ENCODE measurements at places on chromosomes 3 and 15.

- no peak for DNase-seq
Measured at GRCh38 chr15:81080996-81081395, 53.1 kb upstream of the CFAP161 start.

DNA sequence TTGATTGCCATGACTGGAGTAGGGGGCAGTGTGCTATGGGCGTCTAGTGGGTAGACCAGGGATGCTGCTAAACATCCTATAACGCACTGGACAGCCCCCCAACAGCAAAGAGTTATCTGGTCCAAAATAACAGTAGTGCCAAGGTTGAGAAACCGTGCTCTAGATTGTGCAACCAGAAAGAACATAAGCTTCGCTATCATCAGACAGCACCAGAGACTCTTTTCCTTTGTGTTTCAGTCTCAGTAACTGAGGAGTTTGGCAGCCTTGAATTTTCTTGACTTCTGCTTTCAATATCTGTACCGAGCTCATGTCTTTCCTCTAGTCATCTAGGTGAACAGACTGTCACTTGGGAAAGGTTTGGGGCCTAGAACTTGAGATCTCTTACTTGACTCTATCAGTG lies 8.8 kb downstream of the ARID3B start:
- DNase-seq: peak; percentile 46

- DNase-seq: no peak
Measured at GRCh38 chr15:40248006-40248783, 9.3 kb downstream of the PAK6 start.

- no peak for DNase-seq
Measured at GRCh38 chr3:14318646-14319045, 83.8 kb upstream of the SLC6A6 start.

DNA sequence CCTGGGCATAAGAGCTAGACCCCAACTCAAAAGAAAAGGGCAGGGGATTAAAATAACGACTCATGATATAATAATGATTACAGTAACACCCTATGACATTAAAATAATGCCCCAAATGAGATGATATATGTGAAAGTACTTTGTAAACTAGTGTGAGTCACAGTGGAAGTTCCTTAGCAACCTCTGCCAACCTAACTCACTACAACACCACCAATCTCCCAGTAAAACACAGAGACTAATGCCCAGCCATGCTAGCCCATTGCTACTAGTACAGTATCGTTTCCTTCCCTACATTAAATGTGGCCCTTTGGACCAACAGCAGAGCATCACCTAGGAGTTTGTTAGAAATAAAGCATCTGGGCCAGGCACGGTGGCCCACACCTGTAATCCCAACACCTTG lies 11.2 kb upstream of the ADAMTS7 start:
- DNase-seq: peak; percentile 27

DNA sequence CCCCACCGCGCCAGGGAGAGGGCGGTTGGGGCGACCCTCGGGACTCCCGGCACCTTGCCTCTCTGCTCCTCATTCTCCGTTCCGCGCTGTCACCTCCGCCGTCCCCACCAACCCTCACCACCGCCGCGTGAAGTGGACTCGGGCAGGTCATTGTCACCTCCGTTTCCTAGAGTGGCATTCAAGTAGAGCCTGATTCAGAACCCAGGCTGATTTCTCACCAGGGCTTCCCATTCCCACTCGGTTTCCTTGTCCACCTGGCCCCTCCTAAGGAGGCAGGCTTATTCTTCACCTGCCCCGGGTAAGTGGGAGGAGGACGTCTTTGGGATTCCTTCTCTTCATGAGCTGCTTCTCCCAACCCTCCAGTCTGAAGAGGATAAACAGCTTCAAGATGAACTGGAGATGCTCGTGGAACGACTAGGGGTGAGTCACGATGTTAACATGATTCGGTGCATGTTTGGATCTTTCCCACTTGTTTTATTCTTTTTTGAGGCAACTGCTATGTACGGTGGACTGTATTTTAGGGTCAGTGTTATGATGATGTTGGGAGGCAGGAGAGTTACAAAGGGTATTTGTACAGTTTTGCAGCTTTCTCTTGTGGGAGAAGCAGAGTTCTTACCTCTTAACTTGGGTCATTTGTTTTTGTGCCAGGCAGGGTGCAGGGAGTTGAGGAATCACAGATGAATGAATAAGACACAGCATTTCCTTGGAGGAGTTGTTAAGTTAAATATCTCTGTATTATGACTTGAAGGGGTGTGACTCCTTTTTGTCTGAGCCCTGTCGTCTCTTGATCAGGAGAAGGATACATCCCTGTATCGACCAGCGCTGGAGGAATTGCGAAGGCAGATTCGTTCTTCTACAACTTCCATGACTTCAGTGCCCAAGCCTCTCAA lies 692 bp downstream of the PSMD2 start:
- DNase-seq: peak; percentile 63

DNA sequence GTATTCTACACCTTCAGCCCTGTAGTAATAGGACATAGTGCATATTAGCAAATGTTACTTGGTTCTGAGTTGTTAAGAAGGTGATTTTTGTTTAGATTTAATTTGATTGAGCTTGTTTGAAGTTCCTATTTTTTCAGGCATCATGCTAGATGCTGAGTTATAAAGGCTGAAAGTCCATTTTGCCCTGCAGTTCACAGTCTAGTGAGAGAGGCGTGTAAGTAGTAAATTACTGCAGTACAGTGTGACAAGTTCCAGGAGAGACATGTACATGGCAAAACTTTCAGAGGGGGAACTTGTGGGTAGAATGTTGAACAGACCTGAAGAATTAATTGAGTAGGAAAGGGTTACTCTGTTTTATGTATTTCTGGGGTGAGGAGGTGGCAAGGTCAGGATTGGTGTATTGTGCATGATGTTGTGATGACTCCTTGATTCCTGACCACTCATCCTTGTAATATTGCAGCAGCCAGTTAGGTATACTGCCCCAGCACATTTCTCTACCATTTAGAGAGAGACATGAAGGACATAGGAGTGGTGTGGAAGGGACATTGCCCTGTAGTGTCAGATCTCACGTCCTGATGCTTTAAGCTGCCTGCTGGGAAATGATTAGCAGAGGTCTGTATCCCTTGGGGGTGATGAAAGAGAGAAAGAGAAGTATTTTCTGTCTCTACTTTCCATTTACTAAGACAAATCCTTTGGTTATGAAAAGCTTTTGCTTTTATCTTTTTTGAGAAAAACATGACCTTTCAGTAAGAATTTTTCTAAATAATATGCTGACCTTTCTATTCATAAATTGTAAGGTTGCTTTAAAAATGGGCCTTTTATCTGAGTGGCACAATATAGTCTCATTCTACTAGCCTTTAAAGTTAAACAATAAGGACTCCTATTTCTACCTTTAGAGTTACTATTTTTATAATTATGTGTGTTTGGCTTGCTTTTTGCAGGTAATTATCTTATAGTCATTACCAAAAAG lies 16.9 kb downstream of the SACM1L start:
- no peak for DNase-seq

DNA sequence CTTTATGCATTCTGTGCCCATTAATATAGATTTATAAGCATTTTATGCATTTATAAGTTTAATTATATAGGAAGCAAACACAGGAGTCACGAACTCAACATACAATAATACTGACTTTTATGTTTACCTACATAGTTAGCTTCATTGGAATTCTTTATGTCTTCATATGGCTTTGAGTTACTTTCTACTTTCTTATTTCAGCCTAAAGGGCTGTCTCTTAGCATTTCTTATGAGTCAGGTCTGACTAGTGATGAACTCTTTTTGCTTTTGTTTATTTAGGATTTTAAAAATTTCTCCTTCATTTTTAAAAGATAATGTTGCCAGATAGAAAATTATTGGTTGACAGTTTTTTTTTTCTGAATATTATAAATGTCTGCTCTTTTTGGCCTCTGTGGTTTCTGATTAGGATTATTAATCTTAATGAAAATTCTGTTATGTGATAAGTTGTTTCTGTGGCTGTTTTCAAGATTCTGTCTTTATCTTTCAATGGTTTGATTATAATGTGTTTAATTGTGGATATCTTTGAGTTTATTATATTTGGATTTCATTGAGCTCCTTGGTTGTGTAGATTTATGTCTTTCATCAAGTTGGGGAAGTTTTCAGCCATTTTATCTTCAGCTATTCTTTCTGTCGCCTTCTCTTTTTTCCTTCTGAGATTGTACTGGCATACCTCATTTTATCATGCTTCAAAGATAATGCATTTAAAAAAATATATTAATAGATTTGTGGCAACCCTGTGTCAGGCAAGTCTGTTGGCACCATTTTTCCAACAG lies 54.3 kb downstream of the ATP2C1 start:
- no peak for DNase-seq

DNA sequence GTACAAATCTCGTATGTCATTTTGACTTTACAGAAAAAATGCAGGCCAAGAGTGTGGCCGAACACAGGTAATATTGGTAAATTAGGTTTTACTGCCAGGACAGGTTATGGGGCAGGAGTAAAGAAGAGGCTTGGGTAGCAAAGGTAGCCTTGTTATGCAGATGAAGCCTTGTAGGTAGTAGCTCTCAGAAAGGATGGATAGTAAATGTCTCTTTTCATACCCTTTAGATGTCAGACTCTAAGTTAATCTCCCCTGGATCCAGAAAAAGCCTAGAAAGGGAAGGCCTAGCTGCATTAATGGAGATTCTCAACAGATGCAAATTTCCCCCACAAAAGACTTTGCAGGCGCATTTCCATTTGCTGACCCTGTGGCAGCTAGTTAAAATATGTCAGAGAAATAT lies 1445.1 kb upstream of the CADM2 start:
- DNase-seq: no peak

GRCh38 chr15:79606831-79607355 lies 174.8 kb downstream of the MINAR1 start:
- no peak for DNase-seq

DNA sequence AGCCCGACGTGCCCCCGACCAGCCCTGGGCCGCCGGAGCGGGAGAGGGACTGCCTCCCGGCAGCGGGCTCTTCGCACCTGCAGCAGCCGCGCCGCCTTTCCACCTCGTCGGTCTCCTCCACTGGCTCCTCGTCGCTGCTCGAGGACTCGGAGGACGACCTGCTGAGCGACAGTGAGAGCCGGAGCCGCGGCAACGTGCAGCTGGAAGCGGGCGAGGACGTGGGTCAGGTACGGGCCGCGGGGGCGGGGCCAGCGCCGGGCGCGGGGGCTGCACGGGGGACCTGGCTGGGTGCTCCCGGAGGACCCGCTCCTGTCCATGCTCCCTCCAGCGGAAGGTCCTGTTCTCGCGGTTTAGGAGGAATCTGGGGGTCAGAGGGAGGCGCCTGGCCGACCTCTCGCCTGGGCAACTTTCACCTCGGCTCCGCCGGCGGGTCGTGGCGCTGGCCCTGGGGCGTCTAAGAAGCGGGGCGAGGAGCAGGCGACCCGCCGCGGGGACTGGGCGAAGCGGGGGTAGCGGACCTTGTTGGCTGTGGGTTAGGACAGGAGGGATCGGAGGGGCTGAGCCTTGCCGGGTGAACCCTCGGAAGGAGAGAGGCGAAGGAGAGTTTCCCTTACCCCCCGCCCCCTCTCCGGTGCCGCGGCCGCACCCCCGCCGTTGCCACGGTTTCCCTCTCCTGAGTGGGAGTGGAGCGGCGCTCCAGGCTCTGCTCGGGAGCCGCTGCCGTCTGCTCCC lies 682 bp downstream of the ITPKA start:
- DNase-seq: no peak

GRCh38 chr15:45921376-45921775 lies 286.5 kb downstream of the SQOR start:
- no peak for DNase-seq

DNA sequence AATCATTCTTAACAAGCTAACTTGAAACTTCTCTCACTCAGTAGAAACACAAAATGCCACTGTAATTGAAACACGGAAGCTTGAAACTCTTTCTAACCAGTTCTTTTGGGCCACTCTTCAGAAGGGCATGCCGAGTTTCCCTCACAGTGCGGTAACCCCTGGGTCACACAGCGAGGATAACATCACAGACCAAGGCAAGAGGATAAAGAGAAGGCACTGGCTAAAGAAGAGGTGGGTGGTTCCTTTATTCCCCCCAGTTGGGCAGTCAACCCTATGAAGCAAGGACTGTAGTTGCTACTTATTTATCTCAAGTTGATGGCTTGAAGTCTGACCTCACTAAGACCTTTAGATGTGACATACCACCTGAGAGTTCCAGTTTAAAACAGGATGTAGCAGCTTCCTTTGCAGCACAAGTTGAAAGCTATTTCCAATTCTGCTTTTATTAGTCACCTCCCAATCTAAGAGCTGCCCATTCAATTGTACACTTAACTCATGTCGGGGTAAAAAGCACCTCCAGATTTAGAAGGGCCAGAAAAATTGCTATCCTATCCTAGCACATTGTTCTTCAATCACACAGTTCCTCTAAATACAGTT lies 272.4 kb downstream of the TIGIT start:
- no peak for DNase-seq

GRCh38 chr3:131233900-131234668 lies 147.5 kb upstream of the NUDT16 start:
- no peak for DNase-seq

DNA sequence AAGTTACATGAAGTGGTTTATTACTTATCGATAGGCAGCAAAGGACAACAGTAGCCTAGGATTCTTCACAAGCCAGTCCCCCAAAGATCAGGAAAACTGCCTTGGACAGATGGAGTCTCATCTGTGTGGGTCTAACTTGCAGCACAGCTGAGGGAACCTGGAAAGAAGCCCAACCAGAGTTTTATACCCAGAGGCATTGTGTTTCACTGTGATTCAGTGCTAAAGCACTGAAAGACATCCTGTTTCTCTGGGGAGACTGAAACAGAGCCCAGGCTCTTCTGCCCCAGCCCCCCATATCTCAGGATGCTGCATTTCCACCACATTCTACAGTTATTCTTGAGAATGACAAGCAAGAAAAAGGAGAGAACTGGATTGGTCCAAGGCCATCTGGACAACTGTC lies 48.2 kb upstream of the PYDC2 start:
- peak; percentile 69 for DNase-seq

DNA sequence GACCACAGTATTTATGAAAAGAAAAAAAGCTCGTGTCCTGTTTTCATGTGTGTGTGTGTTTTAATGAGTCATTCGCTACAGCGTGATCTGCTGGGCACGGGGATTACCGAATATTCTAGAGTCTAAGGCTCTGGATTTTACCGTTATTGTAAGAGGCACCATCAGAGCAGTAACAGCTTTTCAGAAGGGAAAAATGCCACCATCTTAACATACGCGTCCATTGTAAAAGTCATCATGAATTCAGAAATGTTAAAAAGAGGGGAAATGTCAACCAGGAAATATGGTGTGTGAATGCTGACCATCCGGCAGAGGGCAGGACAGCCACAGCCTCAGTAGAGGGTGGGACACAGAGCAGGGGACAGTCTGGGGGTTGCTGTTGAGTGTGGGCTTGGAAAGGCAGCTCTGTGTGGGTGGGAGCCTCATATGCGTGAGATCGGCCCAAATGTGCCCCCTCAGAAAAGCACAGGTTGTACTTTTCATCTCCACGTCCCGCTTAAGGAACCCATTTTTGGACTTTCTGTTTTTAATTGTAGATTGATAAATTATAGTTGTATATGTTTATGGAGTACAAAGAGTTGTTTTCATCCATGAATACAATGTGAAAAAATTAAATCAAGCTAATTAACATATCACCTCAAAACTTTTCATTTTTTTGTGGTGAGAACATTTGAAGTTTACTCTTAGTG lies 69.6 kb downstream of the ASB7 start:
- DNase-seq: peak; percentile 61
